Stimulated activated CD4-positive, alpha-beta T cell treated with anti-CD3 and anti-CD28 coated beads, Interleukin-2, amount 100 ng/mL, for 24 hours (primary cell): ENCODE measurements at places on chromosomes 1 and 21.
A peak's percentile ranks its signal among the peaks of the same experiment; 100 is the strongest.

DNA sequence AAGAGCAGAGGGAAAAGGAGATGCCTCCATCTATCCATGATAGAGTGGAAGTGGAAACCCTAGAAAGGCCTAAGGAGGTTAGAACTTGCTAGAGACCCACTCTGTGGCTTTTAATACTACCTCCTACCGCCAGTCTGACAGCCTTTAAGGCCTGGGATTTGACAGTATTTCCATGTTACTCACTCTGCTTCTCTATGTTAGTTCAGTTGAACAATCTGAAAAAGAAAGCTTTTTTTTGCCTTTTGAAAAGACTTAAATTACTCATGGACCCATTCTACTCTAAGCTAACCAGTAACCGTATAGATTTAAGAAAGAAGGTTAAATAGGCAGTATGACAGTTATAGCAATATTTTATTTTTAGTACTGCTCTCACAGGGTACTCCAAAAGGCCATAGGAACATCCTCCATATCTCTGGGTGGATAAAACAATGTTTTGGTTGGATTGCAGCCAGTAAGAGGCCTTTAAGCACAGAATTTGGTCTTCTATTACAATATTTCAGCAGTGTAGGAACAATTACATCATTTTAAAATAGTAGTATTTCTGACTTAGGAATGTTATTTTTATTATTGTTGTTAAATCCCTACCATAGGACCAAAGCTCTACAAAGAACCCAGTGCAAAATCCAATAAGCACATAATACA is 15.9 kb upstream of the GPR25 start:
- no peak for DNase-seq

GRCh38 chr1:193065954-193066353 is 6.5 kb downstream of the RO60 start:
- DNase-seq: no peak

DNA sequence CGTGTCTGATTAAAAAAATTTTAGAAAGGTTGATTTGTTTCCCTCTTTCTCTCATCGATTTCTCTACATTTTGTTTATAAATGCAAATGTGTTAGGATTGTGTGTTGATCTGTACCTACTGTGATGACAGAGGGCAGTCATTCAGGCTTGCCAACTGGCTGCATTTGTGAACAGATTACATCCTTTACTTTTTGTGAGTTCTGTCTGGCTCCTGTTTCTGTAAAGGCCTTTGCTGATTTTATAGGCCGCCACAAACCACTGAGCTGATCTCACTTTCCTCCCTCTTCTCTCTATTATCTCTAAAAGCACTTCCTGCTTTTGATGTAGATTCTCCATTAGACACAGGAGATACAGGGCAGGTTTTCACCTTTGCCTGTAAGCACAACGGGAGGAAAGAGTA is 106.8 kb downstream of the ESRRG start:
- DNase-seq: no peak

- DNase-seq: no peak
These were observed 8.8 kb upstream of the KLHL12 start for GRCh38 chr1:202935844-202936243.

DNA sequence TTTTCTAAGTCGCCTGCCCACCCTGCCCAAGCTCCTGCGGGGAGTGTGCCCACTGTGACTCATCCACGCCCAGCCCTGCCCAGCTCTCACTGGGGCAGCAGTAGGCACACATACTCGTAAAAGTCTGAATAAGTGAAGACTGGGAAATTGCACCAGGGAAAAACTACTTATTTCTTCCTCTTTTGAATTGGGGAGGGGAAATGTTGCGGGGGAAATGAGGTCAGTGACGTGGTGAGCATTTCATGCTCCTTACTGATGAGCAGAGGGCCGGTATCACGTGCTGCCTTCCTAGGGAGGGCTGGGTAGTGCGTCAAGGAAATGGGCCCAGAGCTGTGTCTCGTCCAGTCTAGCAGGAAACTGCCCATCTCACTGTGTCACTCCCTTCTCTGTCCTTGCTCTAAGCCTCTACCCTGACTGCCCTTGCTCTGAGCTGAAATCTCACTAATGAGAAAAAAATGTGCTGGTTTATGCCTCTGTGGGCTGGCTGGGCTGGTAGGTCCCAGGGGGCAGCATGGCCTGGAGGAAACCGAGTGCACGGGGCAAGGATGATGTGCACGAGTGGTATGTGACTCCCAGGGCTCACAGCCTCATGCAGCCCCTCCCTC is 13.5 kb upstream of the TNFRSF1B start:
- no peak for DNase-seq

GRCh38 chr1:48560116-48560515 is 88.1 kb upstream of the SPATA6 start:
- DNase-seq: no peak

GRCh38 chr1:19504796-19505692 is 19.7 kb upstream of the CAPZB start:
- DNase-seq: no peak

DNA sequence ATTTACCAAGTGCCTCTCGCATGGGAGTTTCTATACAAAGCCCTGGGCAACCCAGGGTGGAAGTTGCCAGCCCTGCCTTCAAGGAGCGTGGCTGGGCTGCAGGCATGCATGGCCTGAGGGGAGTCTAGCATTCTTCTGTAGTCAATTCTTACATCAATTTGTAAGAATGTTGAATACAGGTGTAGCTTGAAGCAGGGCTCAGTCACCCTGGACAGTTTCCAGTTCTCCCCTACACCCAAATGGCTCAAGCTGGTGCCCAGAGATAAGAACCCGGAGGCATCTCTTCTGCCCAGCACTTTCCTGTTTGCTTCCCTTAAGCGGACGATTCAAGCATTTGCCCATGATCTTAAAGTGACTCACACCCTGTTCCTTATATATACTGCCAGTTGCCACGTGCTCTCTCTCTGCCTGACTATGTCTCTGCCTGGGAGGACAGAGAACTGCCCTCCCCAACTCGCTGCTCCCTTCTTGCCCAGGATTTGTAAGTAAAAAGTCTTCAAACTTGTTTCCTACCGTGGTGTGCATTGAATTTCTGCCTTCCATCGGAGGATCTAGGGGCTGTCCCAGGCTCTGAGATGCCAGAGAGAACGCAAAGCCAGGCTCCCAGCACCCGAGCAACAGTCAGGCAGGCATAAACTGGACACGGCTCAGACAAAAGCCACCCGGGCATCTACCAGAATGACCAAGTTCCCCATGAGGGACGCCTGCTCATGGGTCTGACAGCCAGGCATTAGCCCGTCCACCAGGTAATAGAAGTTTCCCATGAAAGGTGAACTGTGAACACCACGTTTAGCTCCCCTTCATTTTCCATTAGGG is 50.9 kb upstream of the AJAP1 start:
- no peak for DNase-seq

DNA sequence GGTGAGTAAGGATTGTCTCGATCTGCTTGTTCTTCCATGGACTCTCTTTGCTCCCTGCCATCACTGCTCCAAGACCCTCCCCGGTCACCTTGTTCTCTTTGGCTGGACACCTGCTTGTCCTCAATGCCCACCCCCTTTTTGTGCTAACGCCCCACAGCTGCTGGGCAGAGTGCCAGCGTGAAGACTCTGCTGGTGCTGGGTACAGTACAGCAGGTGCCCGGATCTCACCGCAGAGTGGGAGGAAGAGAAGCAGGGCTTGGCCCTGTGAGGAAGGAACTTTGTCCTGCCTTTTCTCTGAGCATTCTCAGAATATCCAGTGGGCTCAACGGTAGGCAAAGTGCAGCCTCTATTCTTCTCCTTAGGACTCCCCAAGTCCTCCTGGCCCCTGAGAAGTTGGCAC is 90.1 kb downstream of the PLXNA2 start:
- DNase-seq: no peak

GRCh38 chr1:50796272-50796671 is 163.8 kb downstream of the FAF1 start:
- DNase-seq: no peak

DNA sequence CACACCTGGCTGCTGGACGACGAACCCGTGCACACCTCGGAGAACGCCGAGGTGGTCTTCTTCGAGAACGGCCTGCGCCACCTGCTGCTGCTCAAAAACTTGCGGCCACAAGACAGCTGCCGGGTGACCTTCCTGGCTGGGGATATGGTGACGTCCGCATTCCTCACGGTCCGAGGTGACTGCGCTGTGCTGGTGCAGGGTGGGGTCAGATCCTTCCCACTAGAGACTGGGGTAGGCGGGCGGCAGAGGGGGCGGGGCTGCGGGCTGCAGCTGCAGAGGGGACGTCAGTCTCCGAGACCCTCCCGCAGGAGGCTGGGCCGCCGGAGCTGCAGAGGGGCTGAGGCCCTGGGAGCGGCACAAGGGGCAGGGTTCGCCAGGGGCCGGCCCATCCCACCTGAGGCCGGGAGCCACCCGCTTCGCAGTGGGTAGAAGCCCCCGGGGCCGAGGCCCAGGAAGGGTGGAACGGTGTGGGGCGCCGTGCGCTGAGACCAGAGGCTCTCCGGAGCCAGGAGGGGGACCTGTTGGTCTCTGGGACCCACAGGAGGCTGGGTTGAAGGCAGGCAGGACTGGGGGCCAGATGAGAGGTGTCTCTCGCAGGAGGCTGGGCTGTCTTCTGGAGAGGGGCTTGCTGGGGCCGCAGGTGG is 90.6 kb downstream of the TRIM11 start:
- no peak for DNase-seq

DNA sequence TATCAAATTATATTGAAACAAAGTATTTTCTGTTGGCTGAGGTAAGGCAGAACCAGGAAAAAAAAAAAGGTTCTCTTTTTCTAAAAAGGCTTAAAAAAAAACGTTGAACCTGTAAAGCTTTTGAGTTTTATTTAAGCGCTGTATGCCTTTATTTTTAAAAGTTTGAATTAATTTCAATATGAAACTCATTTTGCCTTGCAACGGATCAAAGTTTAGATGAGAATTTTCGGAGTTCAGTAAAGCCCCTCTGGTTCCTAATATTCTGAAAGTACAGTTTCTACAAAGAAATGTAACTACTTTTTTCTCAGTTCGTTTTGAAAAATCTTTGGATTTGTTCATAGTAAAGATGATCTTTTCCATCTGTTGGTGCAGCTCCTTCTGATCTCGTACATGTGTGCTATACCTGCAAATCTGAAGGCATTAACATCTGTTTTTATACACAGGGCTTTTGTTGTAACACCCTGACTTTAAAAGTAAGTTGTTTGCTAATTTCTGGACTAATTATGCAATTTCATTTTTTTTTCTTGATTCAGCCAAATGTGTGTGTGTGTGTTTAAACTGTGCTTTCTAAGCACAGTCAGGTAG is 1.7 kb downstream of the ZBTB18 start:
- DNase-seq: no peak

- peak; percentile 76 for DNase-seq
These were observed 1.1 kb downstream of the HUNK start for GRCh38 chr21:31873696-31874599.

- DNase-seq: no peak
These were observed 5.6 kb upstream of the LRRC3 start for GRCh38 chr21:44449473-44450363.

DNA sequence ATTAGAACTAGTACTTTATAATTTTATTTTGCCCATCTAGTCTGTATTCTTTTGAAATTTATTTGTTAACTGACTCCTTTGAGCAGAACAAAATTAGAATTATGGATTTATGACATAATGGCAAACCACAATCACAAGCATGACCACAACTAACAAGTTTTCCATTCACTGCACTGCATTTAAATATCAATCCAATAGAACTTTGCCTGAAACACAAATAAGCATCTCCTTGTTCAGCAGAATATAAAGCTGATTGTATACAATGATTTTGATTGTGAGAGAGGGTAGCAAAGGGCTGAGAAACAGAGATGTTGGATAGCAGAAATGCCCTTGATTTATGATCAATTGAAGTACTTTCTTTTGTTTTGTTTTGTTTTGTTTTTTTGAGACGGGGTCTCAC is 495.5 kb upstream of the RGS18 start:
- no peak for DNase-seq

- DNase-seq: no peak
These were observed 756.0 kb upstream of the ADGRL2 start for GRCh38 chr1:81044708-81045107.

DNA sequence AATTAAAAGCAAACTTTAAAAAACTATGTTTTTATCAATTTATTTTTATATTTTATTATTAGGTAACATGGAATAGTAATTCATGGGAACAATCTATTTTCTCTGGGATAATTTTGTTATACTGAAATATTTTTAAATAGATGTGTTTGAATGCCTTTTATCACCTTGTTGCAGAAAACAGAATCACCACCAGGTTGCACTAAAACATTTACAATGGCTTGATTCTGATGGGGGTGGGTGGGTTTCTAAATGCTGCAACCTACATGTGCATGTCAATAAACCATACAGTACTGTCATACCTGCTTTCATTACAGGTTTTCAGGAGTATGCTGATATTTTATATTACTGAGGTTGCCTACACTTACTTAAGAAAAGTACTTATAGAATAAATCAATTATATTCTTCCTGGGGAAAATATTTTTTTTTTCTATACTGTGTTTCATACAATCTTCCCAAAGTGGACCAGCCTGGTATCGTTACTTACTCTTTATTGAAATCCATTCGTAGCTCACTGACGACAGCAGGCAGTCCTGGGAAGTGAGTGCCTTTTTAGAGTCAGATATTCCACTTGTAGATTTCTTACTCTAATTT is 132.8 kb downstream of the PTPRC start:
- no peak for DNase-seq

GRCh38 chr1:164141797-164142196 is 417.2 kb upstream of the PBX1 start:
- no peak for DNase-seq

DNA sequence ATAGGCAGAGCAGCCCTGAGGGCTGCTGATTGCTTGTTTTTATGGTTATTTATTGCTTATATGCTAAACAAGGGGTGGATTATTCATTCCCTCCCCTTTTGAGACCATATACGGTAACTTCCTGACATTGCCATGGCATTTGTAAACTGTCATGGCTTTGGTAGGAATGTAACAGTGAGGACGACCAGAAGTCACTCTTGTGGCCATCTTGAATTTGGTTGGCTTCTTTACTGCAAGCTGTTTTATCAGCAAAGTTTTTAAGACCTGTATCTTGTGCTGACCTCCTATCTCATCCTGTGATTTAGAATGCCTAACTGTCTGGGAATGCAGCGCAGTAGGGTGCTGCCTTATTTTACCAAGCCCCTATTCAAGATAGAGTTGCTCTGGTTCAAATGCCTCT is 531.8 kb upstream of the PRMT6 start:
- no peak for DNase-seq

DNA sequence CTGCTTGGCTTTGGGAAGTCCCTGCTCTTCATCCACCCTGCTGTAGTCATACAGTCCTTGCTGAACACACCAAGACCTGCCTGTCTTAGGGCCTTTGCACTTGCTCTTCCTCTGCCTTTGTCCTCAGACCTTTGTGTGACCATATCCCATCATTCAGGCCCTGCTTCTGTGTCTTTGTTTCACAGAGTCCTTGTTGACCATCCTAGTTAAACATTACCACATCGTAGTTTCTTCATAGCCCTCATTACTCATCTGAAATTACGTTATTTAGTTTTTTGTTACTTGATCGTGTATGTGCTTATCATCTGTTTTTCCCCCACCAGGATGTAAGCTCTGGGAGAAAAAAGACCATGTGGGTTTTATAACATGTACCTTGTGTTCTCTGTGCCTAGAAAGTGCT is 18.3 kb upstream of the SPRR5 start:
- DNase-seq: no peak

- DNase-seq: peak; percentile 43
These were observed 11.0 kb upstream of the LMNA start for GRCh38 chr1:156103521-156103947.
